ENCODE measurements at places on chromosomes 6 and 20. TPM values are rescaled to one million over a fixed set of nuclear protein-coding genes. Genes with fewer than 3 reads are reported as not detected.
A peak's percentile ranks its signal among the peaks of the same experiment; 100 is the strongest.

RSPO4 gene
- total RNA-seq: 0.91 TPM

RIMS1 gene
- 9.7 TPM for total RNA-seq

DNA sequence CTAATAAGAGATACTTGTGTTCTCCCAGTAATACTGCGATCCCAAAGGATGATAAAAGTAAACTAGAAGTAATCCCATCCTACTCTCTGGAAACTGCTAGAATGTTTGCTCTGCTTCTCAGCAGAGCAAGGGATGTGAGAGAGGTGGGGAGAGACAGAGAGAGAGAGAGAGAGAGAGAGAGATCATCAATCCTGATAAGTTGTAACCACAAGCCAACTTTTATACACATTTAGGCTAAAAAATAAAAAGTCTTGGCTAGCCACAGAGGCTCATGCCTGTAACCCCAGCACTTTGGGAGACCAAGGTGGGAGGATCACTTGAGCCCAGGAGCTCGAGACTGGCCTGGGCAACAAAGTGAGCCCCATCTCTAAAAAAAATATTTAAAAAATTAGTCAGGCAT, 16.0 kb upstream of the TRIM38 start:
- no peaks in the 10 kb centered on the region for H3K4me1 ChIP-seq
- no peak overlapping the region for H3K27ac ChIP-seq
- H3K27me3 ChIP-seq: no peaks in the 10 kb centered on the region
- H3K4me3 ChIP-seq: no peak overlapping the region
- DNase-seq: no peak

DNA sequence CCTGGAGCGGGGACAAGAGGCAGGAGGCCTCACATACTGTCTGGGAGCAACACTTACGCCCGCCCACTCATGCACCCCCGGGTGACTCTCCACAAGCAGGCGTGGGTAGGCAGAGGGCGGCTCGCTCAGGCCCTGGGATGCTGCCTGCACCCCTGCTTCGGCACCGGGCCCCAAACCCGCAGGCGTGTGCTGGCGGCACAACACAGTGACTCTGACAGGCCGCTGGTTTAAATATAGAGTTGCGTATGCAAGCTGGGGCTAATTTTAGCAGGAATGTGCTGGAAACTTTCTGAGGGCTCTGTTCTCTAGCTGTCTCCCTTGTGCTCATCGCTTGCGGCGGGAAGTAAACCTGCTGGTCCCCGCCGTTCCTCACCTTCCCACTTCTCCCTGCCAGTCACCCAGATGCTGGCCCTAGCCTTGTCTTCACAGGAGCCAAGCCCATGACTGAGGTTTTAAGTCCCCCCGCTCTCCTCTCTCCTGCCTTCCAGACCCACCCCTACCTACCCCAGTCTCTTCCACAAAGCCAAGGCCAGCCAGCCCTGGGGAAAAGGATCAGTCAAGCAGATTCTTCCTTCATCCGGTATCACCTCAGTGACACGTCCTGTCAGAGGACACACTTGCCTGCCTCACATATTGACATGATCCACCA, 94.5 kb upstream of the FOXP4 start:
- no peak overlapping the region for H3K4me3 ChIP-seq
- no peak overlapping the region for H3K27ac ChIP-seq
- H3K27me3 ChIP-seq: peaks cover 15% of the 10 kb centered on the region
- peaks cover 21% of the 10 kb centered on the region for H3K4me1 ChIP-seq

GRCh38 chr6:36613200-36613995, 19.2 kb downstream of the SRSF3 start:
- H3K36me3 ChIP-seq: peaks cover 24% of the 10 kb centered on the region
- peaks cover 21% of the 10 kb centered on the region for H3K4me1 ChIP-seq
- H3K27ac ChIP-seq: no peak overlapping the region

- DNase-seq: no peak
- no peak overlapping the region for H3K27ac ChIP-seq
- H3K36me3 ChIP-seq: no peaks in the 10 kb centered on the region
- H3K27me3 ChIP-seq: no peaks in the 10 kb centered on the region
- peaks cover 27% of the 10 kb centered on the region for H3K4me1 ChIP-seq
- no peak overlapping the region for H3K4me3 ChIP-seq
Observed at GRCh38 chr6:36731622-36732310, 34.1 kb downstream of the RAB44 start.

DNA sequence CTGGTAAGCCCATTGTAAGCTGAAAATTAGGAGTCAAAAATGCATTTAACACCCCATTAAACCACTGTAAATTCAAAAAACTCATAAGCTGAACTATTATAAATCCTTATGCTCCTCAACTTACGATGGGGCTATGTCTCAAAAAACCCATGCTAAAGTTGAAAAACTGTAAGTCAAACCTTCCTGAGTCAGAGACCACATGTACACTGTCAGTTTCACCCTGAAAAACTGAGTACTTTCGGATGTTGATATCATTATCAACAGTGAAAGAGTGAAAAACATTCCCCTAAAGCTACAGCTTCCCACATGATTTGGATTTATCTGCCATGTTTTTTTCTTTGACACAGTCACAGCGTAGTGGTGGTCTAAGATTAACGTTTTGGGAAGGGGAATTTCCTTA, 14.2 kb downstream of the RAB23 start:
- H3K36me3 ChIP-seq: no peaks in the 10 kb centered on the region
- no peak for DNase-seq

DNA sequence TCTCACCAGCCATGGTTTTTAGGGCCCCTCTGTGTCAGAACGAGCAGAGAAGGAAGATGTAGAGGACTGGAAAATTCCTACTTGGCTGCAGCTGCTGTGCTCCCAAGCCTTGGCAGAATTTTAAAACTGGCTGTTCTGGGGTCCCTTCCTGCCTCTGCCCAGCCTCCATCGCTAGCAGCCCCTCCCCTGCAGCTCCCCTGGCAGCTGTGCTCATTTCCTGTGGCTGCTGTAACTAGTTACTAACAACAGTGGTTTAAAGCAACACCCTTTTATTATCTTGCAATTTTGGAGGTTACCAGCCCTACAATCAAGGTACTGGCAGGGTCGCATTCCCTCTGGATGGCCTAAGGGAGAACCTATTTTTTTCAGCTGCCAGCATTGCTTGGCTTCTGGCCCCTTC, 3.7 kb upstream of the CST11 start:
- no peaks in the 10 kb centered on the region for H3K4me1 ChIP-seq
- no peaks in the 10 kb centered on the region for H3K36me3 ChIP-seq
- no peak for DNase-seq
- H3K27ac ChIP-seq: no peak overlapping the region
- H3K27me3 ChIP-seq: no peaks in the 10 kb centered on the region
- H3K4me3 ChIP-seq: no peak overlapping the region

TGM2 gene
- total RNA-seq: 4.1 TPM

DNA sequence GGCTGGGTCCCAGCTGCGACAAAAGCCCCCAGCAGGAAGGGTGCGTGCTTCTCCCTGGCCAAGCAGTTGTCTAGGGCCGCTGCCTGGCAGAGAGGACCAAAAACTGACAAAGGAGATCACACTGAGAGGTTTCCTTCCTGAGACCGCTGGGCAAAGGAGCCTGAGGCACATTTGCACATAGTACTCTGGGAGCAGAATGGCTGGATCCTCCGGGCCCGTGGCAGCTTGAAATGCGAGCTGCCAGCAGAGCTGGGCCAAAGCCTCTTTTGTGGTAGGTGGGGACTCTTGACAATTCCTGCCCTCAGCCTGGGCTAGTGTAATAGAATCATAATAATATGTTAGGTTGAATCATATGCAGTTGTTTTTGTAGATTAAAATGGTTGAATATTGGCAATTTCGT, 33.1 kb upstream of the RNF8 start:
- no peaks in the 10 kb centered on the region for H3K27me3 ChIP-seq
- H3K4me3 ChIP-seq: no peak overlapping the region
- H3K36me3 ChIP-seq: peaks cover 72% of the 10 kb centered on the region
- no peak for DNase-seq
- H3K4me1 ChIP-seq: no peaks in the 10 kb centered on the region

GRCh38 chr6:83474309-83474708, 38.0 kb upstream of the PRSS35 start:
- H3K4me3 ChIP-seq: no peak overlapping the region
- no peaks in the 10 kb centered on the region for H3K27me3 ChIP-seq
- DNase-seq: no peak
- no peak overlapping the region for H3K27ac ChIP-seq
- no peaks in the 10 kb centered on the region for H3K4me1 ChIP-seq

DNA sequence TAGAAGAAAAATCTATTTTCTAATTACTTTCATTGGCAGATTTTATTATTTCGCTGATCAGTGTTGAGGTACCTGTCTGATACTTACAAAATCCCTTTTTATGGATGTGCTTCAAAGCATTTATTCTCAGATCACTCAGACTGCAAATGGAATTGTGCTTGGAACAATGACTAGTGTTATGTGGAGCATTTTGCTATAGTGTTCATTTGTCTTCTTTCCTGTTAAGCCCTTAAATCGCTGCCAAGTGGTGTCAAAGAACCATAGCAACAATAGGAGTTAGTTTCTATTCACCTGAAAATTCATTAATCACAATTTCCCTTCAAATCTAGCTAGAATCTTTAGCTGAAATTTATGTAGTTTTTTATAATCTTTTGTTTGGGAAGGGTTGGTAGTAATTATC, 29.8 kb downstream of the SMPDL3A start:
- H3K36me3 ChIP-seq: no peaks in the 10 kb centered on the region
- no peaks in the 10 kb centered on the region for H3K4me1 ChIP-seq
- no peak overlapping the region for H3K4me3 ChIP-seq
- no peak overlapping the region for H3K27ac ChIP-seq
- DNase-seq: no peak

DNA sequence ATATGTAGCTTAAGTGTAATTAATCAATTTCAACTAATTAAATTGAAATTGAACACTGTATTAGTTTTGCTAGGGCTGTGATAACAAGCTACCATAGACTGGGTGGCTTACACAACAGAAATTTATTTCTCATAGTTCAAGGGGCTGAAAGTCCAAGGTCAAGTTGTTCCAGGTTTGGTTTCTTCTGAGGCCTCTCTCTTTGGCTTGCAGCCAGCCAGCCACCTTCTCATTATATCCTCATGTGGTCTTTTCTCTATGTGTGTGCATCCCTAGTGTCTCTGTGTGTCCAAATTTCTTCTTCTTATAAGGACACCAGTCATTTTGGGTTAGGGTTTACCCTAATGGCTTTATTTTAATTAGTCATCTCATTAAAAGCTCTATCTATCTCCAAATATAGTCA, 611.7 kb downstream of the UTRN start:
- H3K4me1 ChIP-seq: no peaks in the 10 kb centered on the region
- no peaks in the 10 kb centered on the region for H3K36me3 ChIP-seq
- no peak overlapping the region for H3K4me3 ChIP-seq
- DNase-seq: no peak
- H3K27me3 ChIP-seq: no peaks in the 10 kb centered on the region
- H3K27ac ChIP-seq: no peak overlapping the region

DNA sequence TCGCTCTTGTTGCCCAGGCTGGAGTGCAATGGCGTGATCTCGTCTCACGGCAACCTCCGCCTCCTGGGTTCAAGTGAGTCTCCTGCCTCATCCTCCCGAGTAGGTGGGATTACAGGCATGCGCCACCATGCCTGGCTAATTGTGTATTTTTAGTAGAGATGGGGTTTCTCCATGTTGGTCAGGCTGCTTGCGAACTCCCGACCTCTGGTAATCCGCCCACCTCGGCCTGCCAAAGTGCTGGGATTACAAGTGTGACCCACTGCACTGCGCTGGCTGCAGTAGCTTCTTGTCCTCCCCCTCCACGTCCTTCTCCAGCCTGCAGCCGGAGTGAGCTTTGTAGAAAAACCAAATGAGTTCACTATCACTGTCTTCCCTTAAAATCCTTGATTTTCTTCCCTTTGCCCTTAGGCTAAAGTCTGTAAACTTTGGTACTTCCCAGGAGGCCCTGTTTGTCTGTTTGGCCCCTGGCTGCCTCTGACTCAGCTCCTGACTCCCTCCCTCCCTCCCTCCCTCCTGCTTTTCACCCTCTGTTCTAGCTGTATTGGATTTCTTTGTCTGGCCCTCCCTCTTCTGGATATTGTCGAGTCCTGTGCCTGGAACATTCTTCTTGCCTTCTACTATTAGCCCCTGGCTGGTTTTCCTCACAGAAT, 12.9 kb downstream of the PARD6B start:
- no peak for DNase-seq
- H3K36me3 ChIP-seq: no peaks in the 10 kb centered on the region
- H3K27me3 ChIP-seq: no peaks in the 10 kb centered on the region
- peaks cover 6% of the 10 kb centered on the region for H3K4me1 ChIP-seq
- H3K27ac ChIP-seq: peak overlapping the region; percentile 62

DNA sequence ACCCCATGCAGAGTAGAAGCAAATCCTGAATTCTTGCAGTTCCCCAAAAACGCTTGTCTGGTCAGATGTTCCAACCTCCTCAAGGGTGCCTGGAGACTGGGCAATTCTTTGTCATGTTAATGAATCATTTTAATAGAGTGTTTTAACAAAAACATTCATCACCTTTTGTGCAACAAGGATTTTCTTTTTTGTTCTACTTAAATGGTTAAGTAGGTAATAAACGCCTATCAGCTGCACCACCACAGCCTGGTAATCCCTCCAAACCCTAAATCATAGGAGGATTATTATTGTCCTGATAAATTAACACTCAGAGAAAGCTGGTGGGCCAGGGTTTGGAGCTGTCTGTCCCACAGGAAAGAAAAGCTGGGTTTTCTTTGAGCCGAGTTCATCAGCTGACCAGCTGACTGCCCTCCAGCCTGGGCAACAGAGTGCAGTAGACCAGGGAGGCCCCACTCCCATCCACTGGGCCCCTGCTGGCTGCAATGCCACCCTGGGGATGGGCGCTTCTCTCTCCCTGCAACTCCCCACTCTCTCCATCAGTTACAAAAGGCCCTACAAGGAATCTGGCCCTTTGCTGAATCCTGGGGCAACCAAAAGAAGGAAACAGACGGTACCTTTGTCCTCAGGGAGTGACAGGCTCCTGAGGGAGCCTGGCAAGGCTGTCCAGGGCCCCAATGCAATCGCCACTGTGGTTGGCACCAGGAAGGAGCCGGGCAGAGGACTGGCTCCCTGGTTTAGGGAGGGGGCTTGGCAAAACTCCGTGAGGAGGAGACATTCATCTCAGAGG, 23.1 kb upstream of the BMP7 start:
- no peak overlapping the region for H3K27ac ChIP-seq
- H3K4me1 ChIP-seq: peaks cover 31% of the 10 kb centered on the region
- no peak overlapping the region for H3K4me3 ChIP-seq
- H3K27me3 ChIP-seq: peaks cover 38% of the 10 kb centered on the region

PPP1R3G gene
- 0.79 TPM for total RNA-seq

- peaks cover 18% of the 10 kb centered on the region for H3K4me1 ChIP-seq
- no peak for DNase-seq
- H3K27ac ChIP-seq: no peak overlapping the region
Observed at GRCh38 chr6:89481695-89482094, 48.7 kb downstream of the ANKRD6 start.

COL11A2 gene
- total RNA-seq: 0.97 TPM

- no peaks in the 10 kb centered on the region for H3K4me1 ChIP-seq
- no peaks in the 10 kb centered on the region for H3K36me3 ChIP-seq
- DNase-seq: no peak
- H3K4me3 ChIP-seq: no peak overlapping the region
Observed at GRCh38 chr6:70651326-70651905, 16.3 kb upstream of the SMAP1 start.

All from suprapubic skin (tissue), 4 donors.